ENCODE measurements at places on chromosomes 7 and 10.

- DNase-seq, result no peak
Measured at GRCh38 chr7:74092321-74092963, 8.8 kb downstream of the LIMK1 start.

DNA sequence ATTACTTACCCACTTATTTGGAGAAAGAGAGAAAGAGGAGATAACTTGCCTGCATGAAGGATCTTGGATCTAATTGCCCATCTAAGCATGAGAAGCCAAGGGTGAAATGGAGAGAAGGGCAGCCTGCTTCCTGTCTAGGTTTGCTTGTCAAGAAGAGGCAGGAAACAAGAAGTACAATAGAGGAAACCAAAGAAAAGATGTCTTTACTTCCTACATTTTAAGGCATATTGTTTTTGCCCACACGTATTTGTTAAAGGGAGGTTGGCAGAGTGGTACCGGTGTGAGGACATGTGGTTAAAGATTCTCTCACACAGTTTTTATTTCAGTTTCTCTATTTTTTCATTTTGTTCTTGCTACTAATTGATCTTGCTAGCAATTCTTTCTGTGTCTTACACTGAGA is 6.0 kb upstream of the TAS2R38 start:
- DNase-seq, result no peak

DNA sequence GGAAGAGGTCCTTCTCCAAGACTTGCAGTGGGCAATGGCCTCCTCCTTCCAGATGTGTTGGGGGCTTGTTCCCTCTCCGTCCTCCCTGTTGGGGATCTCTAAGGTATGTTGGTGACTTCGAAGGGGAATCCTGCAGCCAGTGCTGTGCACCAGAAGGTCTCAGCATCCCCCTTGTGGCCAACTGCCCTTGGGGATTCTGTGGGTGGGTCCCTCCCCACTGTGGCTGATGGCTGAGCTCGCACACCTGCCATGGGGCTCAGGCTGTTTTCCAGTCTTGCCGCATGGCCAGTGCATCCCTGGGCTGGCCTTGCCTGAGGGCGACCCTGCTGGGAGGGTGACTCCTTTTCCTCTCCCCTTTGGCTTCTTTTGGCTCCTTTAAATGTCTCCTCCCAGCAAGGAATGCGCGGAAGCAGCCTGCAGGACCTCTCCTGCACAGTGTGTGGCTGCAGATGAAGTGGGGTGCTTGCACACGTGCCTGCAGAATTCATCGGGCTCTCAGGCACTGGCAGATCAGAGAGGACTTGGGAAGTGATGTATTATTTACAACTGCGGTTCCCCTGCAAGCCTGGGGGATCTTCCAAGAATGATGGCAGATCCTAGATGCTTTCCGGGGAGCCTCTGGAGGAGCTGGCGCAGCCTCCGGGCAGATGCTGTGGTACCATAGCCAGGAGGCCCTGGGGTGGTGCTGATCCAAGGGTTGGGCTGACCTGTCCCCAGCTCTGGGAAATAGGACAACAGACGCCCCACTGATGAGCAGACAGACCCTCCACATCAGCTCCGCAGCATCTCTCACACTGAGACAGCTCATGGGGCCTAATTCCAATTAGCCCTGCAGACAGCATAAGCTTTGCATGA is 410.0 kb downstream of the TCERG1L start:
- DNase-seq, result no peak

- DNase-seq, result no peak
Measured at GRCh38 chr10:43871545-43871944, 222.9 kb upstream of the ZNF32 start.

Data from retinal pigment epithelial cell (primary cell).